ENCODE measurements at places on chromosomes 2 and 18.

DNA sequence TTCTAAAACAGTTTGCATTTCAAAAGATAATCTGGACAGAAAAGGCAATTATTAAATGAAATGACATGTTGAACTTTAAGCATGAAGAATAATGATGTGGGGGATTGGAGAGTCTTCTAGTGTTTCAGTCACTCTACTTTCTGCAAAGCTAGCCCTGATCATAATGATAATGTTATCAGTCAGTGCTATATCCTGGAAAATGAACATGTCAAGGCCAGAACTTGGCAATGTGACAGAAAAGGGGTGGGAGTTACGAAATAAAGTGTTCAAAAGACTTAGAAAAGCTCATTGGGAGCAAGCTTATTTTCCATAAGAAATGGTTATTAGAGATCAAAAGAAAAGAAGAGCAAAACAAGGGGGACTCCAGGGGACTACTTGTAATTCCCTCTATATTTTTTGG, 288.5 kb upstream of the SLC8A1 start:
- no peak for DNase-seq

GRCh38 chr2:202555356-202555755, 79.4 kb upstream of the FAM117B start:
- no peak for DNase-seq

GRCh38 chr18:42838546-42839145, 276.8 kb downstream of the RIT2 start:
- DNase-seq: no peak

GRCh38 chr2:177880285-177880684, 192.3 kb downstream of the PDE11A start:
- DNase-seq: no peak

GRCh38 chr2:75055820-75056675, 97.6 kb downstream of the POLE4 start:
- no peak for DNase-seq

- no peak for DNase-seq
Measured at GRCh38 chr2:31223026-31223425, 5.7 kb upstream of the CAPN14 start.

- DNase-seq: no peak
Measured at GRCh38 chr2:134774786-134775641, 56.2 kb upstream of the TMEM163 start.

DNA sequence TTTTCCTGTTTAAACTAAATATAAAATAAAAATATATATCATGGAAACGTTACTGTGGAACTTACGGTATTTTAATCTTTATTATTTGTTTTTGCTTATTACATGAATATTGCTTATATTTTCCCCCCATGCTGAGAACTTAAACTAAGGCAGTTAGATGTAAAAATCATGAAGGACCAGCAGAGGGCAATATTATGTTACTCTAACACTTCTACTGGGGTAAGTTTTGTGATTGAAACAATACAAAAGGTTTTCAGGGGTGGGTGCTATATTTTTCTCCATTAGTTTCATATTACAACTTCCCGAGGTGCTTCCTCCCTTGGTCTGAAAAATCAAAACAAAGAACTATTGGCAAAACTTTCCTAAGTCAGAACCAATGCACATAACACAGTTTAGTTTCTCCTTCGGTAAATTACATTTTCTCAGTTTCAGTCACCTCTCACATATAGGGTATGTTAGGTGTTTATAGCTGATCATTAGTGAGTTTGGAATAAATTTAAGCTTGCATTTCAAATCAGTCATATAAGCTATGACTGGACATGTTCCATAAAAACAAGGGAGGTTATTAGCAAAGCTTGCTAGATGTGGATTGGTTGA, 54.8 kb downstream of the ZNF407 start:
- DNase-seq: no peak

DNA sequence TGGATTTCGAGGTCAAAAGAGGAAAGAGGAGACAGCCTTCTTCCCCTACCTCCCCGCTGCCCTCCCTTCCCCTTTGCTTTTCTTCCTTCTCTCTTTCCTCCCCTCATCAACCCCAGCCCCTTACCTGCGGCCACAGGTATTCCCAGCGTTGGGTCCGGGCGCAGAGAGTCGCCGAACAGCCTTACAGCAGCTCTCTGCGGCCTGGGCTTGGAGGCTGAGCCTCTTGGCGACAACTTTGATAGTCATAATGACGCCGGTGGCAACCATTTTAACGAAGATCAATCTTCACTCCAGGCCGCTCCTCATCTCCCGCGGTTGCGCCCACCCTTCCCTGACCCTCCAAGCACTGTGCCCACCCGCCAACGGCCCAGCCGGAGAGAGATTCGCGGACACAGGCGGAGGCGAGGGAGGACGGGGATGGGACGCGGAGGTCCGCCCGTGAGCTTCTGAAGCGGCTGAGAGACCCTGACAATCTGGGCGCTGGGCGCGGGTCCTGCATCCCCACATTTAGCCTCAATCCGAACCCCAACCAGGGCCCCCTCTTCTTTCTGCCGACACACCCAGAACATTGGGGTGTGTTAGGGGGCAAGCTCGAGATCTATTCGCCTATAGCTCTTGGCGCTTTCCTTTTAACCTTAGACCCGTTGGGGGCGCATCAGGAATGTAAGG, 1.5 kb upstream of the EVX2 start:
- no peak for DNase-seq

GRCh38 chr18:10252494-10252893, 201.9 kb upstream of the APCDD1 start:
- DNase-seq: no peak

DNA sequence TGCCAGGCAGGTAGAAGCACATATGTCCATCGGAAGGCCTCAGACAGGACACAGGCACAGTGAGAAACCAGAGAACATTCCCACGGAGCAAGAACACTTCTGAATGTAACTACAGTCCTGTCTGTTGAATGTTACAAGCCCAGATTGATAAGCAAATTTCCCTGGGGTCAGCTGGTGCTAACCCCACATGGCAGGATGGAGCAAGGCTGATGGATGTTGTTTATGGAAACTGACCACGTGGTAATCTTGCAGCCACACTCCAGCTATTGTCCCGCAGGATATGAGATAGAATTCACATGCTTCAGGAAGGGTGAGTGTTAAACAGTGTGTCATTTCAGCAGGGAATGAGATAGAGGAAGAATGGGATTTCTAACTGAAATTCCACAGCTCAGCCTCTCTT, 138.8 kb upstream of the COPS8 start:
- no peak for DNase-seq

- no peak for DNase-seq
Measured at GRCh38 chr2:100243631-100244030, 78.7 kb downstream of the LONRF2 start.

GRCh38 chr2:20614201-20615067, 36.5 kb downstream of the HS1BP3 start:
- DNase-seq: no peak

- DNase-seq: peak; percentile 68
Measured at GRCh38 chr18:79988451-79989194, at the start of gene TXNL4A. TXNL4A (minus strand) TSS chr18:79988563; CDS start chr18:79988392, 171 bp downstream.

GRCh38 chr2:7012141-7012764, 95.0 kb downstream of the RNF144A start:
- DNase-seq: no peak

- no peak for DNase-seq
Measured at GRCh38 chr2:127228102-127228501, 8.0 kb upstream of the CYP27C1 start.
